Stimulated activated CD8-positive, alpha-beta memory T cell treated with anti-CD3 and anti-CD28 coated beads, Interleukin-4, amount 100 ng/mL, for 1 hour (primary cell): ENCODE measurements at places on chromosomes 1 and 21.

- DNase-seq: no peak
Measured at GRCh38 chr1:151774256-151774922, 11.1 kb upstream of the MRPL9 start.

GRCh38 chr21:26137379-26138060 lies 33.0 kb downstream of the APP start:
- DNase-seq: no peak

- DNase-seq: no peak
Measured at GRCh38 chr21:45670731-45671130, 27.2 kb downstream of the PCBP3 start.

DNA sequence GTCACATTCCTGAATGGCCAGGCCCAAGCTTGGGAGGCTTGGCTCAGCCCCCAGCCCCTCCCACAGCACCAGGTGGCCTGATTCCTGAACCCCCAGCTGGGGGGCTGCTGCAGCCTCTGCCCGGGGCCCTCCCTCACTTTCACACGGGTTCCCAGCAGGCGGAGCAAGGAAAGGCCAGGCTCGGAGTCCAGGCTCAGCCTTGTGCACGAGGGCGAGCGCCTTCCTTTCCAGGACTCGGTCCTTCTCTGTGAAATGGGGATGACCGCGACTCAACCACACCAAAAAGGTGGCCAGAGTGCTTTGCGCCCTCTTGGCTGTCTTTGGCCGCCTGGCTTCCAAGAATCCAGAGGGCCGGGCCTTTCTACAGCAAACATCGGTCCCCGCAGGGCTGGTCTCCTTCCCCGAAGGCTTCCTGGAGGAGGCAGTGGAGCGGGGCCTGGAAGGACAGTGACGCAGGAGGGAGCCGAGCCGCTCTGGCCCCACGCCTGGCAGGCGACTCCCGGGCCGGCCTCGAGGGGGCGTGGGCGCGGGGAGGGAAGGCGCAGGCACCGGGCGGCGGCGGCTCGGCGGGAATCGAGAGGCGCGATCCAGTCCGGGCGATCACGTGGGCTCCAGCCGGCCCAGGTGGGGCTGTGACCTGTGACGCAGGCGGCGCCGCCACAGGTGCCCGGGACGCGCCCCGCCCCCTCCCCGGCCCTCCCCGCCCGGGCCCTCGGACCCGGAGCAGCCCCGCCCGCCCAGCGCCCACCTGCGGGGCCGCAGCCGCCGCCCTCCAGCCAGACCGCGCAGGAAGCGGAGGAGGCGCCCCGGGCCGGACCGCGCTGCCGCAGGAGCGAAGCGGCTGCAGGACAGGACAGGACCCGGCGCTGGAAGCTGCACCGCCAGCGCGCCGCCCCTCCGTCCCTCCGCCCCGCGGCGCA lies at the start of gene ARHGEF16:
TSS of gene ARHGEF16 (plus strand) at position 775 of the 920 bp plus-strand sequence. CDS start 8,420 bp downstream, outside the sequence.
- DNase-seq: no peak

DNA sequence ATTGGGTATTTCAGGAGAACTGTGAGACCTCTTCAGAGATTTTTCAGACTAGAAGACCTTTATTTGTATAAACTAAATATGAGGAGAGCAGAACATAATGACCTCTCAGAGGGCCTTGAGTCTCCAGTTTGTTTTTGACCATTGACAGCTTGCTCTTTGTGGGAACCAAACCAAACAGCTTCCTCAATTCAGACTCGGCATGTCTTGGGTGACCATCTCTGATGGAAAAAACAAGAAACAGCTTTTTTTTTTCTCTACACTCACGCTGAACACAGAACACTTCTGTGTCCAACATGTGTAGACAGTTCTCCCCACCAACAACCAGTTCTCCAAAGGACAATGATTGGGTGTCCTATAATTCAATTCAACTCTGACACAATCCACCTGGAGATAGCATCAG lies 11.5 kb downstream of the ATP1A4 start:
- no peak for DNase-seq

DNA sequence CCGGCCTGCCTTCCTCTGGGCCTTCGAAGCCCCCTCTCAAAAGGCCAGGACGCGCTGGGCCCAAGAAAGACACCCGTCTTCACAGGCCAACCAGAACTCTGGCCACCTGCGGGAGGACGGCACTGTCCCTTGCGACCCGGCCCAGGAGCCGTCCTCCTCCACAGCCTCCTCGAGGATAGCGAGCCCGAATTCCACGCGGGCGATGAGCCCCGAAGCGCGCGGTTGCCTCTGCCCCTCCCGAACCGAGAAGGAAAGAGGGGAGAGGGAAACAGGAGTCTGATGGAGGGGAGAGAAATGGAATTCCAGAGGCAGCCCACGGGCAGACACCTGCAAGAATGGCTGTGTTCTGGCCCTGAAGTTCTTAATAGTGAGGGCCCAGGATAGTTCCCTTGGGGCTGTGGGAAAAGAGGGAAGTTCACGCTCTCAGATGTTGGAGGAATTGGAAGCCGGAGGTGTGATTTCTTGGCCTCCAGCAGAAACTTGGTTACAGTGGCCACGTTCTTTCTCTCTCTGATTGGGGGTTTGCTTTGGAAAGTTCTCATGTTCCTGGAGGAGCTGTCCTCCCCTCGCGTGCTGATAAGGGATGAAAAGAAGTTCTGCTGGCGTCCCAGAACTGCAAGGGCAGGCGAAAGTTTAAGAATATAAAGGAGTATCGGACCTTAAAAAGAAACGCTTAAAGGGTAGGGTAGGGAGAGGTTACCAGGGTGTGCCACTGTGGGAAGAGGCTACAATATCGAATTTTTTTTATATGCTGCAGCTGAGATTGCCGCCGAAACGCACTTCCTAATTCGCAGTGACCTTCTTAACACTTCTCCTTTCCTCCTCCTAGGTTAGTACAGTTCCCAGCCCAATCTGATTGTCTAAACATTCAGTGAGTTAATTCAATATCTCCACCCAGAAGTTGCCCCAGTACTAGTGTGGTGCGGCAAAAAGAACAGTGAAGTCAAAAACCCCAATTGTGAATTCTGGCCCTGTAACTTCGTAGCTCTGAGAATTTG lies 5.8 kb upstream of the SLC44A5 start:
- DNase-seq: no peak

DNA sequence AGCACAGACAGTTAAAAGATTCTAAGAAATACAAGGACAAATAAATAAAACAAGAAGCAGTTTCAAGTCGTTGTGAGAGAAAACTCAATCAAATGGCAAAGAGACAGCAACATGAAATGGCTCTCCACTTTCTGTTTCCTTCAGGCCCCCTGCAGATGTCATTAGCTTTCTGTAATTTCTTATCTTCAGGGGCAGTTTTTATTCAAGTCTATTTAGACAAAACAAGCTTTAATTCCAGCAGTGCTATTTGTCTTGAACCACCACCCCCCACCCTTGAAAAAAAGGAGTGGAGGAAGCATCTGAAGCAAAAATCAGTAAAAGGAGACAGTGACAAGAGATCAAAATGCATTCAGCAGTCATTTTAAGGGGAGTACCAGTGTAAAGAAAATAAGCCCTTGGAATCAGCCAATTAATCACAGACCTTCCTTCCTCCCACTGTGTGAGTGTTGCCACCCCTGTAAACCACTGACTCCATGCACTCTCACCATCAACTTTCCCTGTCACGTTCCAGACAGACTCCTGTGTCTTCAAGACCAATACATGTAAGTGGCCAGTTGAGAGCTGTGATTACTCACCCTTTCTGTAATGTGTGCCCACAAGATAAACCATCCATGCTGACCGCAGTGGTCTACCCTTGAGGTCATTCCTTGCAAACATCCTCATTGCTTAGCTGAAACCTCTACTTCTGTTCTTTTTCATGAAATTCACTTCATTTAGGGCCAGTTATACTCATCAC lies 136.1 kb upstream of the HOOK1 start:
- no peak for DNase-seq

- DNase-seq: no peak
Measured at GRCh38 chr1:162328512-162328911, 48.1 kb downstream of the SPATA46 start.

DNA sequence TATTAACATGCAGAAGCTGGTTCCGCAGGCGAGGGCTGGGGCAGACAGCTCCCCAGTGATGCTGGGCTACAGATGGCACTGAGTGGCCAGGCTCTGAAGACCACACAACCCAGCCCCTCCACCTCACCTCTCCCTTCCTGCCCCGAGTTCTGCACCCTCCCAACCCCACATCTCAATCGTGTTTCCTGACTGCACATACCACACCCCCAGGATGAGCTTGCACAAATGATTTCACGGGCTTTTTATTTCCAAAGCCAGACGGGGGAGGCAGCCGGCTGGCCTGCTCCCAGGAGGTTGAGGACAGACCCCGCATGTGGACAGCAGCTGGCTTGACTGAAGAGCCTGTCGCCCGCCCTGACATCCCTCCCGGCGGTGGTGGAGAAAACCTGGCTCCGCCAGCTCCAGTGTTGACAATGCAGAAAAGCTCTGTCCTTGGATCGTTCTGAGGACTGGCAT lies 21.4 kb upstream of the ALDH4A1 start:
- no peak for DNase-seq

- DNase-seq: no peak
Measured at GRCh38 chr1:113605146-113605545, 154.1 kb downstream of the PHTF1 start.

GRCh38 chr1:25063591-25064416 lies 133.7 kb upstream of the RUNX3 start:
- no peak for DNase-seq

- no peak for DNase-seq
Measured at GRCh38 chr1:160711602-160712311, at the start of gene CD48. TSS of gene CD48 (minus strand) at chr1:160711822. CDS start at chr1:160711763, 59 bp downstream.

GRCh38 chr1:224558904-224559303 lies 57.2 kb upstream of the CNIH3 start:
- no peak for DNase-seq

DNA sequence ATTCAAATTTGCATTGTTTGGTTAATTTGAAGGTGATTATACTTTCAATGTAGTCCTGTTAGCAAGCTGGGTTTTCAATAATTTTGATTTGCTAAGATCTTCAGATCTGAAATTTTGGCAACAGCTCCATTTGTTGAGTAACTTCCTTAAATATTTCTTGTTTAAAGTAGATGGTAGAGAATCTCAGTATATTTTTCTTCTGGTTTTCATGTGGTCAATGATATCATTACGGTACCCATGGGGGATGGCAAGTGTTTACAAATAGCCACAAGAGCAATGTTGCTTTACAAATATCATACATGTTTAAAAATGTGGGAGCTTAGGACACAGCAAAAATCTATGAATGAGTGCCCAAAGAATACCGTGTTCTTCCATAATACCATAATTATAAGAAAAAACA lies 175.9 kb downstream of the IFI44 start:
- DNase-seq: no peak

GRCh38 chr1:246208105-246208504 lies 299.0 kb downstream of the SMYD3 start:
- no peak for DNase-seq

DNA sequence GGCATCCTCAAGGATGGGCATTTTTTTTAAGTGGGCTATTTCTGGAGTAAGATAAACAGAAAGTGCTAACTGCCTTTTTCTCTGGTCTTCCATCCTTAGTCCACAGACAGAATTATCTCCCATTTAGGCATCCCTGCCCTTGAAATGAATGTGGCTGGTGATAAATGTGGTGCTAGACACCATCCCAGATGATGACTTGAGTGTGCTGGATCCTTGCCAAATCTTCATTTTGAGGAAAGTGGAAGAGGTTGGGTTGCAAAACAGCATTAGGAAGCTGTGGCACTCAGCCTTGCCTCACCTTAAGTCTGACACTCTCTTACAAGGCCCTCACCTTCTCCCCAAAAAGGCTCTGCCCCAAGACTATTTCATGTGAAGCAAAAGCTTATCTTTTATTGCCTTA lies 19.2 kb downstream of the MAB21L3 start:
- no peak for DNase-seq
